ENCODE measurements at places on chromosomes 6 and 20. TPM values are rescaled to one million over a fixed set of nuclear protein-coding genes. Genes with fewer than 3 reads are reported as not detected.

- DNase-seq: no peak
Observed at GRCh38 chr6:154520280-154520679, 9.8 kb upstream of the CNKSR3 start.

GRCh38 chr20:38092260-38092857 lies 58.8 kb downstream of the RPRD1B start:
- no peak for DNase-seq

DNA sequence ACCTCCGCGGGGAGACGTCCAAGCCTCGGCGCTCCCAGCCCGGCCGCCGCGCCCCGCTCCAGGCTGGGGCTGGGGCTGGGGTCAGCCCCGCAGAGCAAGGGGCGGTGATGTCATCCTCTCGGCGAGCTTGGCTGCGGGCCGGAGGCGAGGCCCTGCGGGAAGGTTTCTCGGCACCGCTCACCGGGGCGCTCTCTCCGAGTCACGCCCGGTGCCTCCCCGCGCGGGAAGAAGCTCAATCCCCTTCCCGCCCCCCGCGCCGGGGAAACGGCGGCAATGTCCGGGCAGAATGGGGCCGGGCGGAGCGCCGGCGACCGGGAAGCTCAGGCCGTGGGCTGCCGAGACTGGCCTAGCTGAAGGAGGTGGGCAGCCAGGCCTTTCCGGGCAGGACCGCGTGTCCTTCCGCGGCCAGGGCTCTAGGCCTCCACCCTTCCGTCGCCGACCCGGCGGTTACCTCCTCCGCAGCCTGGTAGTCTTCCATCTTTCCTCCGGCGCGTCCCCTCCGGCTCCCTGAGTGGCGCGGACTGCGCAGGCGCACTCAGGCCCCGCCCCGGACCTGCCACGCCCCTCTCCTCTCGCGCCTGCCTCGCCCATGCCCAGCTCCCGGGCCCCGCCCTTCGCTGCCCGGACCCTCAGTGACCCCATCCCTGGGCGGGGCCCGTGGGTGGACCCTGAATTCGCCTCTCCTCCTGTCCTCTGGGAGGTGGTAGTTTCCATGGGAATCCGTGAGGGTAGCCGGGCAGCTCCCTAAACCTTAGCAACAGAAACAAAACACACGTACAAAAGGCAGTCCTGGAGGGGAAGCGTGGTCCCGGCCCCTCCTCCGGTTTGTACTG lies at the start of gene DYNLT1:
TSS of gene DYNLT1 (minus strand) at position 513 of the 833 bp plus-strand sequence. CDS start at position 478, 35 bp downstream.
- peak; percentile 97 for DNase-seq

Gene SCRT2
- not detected for polyA plus RNA-seq

DNA sequence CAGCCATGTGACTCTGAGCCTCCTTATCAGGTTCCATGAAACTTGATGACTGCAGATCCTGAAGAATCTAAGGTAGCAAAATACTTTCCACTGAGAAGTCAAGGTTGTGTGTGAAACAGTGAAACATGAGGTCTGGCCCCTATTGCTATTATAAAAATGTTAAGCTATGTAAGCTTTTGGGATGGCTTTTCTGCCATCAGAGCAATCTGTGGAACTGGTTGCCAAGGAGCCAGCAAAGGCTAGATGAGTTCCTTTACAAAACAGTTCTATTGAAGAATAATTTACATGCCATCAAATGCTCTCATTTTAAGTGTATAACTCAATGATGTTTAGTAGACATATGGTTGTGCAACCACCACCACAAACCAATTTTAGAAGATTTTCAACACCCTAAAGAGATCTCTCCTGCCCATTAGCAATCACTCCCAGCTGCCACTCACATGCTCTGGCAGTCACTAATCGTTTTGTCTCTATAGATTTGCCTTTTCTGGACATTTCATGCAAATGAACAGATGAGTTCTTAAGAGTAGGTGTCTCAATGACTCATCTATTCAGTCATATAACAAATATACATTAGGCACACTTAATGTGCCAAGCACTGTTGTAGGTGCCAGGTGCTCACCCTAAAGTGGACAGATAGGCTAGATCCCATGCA lies 19.9 kb upstream of the MEP1A start:
- no peak for DNase-seq

- no peak for DNase-seq
Observed at GRCh38 chr20:19785983-19786285, 27.9 kb downstream of the RIN2 start.

DNA sequence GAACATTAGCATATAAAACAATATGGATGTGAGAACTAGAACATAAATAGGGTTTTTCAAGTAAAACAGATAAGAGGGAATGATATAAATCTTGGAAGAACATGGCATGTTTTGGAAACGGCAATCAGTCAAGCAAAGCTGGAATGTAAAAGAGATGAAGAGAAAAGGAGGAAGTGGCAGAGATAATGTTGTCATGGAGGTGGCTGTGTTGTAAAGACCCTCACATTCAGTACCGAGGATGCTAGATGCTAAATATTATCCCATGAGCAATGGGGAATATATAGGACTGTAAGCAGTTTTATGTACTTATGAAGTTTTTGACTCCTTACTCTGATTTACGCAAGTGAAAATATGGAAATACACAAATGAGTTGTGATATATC lies 702 bp upstream of the RHAG start:
- no peak for DNase-seq

DNA sequence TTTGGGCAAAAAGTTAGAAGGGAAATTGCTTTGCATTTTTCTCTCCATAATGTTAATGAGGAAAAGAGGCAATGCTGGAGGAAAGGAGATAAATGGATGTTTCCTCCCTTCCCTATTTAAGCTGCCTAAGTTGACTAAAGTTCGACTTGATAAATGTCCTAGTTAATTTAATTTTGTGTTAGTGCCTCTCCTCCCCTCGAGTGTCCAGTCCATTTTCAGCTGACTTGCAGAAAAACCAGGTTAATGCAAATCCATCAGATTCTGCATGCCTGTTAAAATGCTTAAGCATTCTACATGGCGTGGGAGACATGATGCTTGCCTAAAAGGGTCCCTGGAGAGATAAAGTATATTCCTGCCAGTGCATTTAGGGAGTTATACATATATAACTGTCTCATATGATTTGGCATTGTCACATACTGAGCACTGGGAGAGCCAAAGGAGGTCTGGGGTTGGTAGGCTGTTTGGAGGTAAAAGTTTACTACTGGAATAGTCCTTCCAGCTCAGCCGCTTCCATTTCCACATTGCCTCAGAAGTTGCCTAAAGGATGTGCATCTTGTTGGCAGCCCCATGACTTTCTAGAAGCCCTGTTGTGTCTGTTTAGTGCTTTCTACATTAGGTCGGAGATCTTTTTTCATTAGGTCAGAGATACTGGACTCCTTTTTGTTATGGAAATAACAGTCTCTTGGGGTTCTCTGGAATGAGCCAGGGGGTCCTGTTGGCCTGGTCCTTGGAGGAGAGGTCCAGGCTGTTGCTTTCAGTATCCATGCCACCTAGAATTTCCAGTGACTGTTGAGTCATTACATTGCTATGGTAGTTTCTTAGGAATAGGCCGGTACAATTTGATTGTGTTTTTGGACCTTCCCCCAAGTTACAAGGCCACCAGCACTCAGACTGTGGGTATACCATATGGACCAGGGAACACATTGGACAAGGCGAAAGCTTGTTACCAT lies 30.4 kb downstream of the JARID2 start:
- no peak for DNase-seq

- peak; percentile 67 for DNase-seq
Observed at GRCh38 chr20:2872459-2873009, 747 bp upstream of the PTPRA start.

Gene CCN6
- not detected for polyA plus RNA-seq

Gene ARG1
- not detected for polyA plus RNA-seq

- DNase-seq: no peak
Observed at GRCh38 chr20:15570156-15570555, 1003.1 kb downstream of the KIF16B start.

Gene PBOV1
- not detected for polyA plus RNA-seq

- DNase-seq: peak; percentile 69
Observed at GRCh38 chr6:146582857-146583256, 15.9 kb upstream of the ADGB start.

Gene TMC2
- polyA plus RNA-seq: not detected

GRCh38 chr6:81751388-81752083 lies 945 bp downstream of the TENT5A start:
- DNase-seq: peak; percentile 83

Data from aorta (tissue), 5 donors.